ENCODE measurements at places on chromosomes 12 and 14.

GRCh38 chr12:114864837-114865551, 181.0 kb upstream of the TBX3 start:
- DNase-seq: no peak

GRCh38 chr12:78101113-78101876, 270.6 kb downstream of the NAV3 start:
- DNase-seq: no peak

DNA sequence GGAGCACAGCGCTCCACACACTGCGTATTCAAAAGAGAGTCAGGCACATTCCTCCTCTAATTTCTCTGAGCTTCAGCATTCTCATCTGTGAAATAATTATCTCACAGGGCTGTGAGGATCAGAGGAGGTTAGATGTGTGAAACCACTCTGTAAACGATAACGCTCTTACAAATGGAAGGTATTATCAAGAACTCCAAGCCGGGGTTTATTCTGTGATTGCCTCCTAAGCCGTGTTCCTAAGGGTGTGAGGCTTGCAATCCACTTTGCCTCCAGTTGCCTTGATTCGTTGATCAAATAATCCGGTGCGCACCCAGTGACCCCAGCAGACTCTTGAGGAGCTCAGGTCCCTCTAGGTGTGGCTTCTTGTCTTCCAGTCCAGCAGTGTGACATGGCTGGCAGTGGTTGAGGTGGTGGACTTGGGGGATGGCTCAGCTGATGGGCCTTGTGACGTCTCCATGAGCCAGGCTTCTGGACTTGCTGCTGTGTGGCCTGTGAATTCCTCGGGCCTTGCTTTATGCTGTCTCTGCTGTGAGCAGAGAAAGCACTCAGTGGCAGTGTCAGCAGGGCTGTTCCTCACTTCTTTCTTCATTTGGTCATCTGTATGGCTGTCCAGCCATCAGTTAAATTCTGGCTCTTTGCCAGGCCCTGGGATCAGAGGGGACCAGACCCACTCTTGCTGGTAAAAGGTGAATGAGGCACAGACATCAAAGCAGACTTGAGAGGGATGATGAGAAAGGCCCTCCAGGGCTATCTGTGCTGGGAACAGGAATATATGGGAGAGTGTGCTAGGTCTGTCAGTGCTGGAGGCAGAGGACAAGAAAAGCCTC, 71.0 kb downstream of the SLC25A47 start:
- DNase-seq: no peak

GRCh38 chr12:118706437-118706836, 274.9 kb upstream of the SRRM4 start:
- DNase-seq: no peak

- DNase-seq: no peak
Observed at GRCh38 chr12:69897744-69898143, 72.7 kb downstream of the MYRFL start.

DNA sequence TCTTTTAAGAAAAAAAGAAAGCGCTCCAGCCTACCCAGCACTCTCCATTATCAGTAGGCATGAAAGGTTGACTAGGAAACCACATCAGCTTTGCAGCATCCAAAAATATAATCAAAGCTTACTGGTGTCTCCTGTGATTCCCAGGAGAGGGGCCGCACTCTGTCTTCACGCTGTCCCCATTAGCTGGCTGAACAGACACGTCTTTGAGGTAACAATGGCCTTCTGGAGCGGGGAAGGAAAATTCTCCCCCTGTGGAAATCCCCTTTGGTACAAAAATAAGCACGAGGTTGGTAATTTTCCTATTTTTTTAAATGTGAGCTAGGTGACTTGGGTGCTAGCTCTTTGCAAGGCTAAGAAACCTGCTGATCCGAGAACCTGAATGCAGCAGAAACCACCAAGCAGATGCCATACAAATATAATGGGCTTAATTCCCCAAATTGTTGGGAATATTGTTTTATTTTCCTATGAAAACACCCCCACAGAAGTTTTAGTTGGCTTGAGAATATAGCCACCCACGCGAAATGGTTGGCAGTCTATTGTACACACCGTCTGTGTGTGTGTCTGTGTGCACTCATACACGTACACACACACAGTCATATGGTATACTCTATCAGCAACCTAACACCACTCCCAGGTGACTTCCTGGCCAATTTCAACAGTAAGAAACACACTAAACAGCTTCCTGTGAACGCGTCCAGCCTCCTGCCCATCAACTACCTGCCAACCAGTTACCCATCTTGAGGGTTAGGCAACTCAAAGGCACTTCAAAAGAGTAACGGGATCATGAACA, 71.2 kb downstream of the KSR2 start:
- no peak for DNase-seq

DNA sequence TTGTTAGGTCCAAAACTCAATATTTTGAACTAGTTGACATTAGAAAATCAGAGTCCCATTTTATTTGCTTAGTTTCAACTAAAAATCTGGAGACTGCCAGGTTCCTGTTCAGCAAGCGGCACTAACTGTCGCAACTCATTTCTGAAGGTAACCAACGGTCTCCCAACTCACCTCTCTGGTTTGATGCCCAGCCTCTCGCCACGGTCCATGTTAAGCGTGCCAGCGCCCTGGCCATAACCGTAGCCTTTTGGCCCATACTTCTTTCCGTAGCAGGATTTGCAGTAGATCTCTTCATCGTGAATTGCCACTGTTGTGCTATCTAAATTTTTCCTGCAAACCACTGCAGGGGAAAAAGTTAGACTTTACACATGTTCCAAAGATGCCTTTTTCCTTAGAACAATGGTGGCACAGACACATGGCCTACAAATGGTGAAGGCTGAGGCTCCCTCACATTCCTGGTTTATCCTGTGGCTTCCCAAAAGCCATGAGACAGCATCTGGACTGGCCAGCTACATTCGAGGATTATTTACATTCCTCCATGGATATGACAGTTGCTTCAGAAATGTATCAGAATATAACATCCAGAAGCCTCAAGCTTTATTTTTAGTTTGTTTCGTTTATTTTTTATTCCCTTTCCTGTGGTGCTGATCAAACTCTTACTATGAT, 15.7 kb downstream of the CSRP2 start:
- no peak for DNase-seq

DNA sequence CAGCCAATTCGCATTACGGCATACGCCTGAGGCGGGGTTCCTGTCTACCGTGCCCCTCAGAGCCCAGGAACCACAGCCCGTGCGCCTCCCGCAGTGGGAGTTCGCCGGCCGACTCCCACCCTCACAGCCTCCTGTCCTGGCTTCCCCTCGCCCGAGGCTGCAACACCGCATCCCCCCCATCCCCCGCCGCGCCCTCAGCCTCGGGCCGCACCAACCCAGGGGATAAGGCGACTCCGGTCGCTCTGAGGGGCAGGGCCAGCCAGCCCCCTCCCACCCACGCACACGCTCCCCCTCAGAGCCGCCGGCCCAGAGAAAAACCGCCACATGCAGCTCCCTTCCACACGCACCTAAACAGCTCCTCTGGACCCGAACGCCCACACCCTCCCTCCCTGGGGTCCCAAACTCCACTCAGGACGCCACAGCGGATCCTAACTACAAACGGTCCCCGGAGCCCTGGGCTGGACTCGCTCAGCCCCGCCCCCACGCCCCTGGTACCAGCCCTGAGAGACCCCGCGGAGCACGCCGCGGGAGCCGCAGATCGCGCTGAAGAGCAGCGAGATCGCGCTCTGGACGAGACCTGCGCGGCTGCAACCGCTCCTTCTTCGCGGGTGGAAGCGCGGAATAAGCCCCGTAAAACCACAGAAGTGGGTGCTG, at the start of gene C14orf39:
Gene C14orf39, minus strand, starts transcription at position 466 of the 654 bp plus-strand sequence. CDS start 985 bp downstream, outside the sequence.
- peak; percentile 3 for DNase-seq

Measured in GM12892 (cell line).